ENCODE measurements at places on chromosomes 1 and 21.

DNA sequence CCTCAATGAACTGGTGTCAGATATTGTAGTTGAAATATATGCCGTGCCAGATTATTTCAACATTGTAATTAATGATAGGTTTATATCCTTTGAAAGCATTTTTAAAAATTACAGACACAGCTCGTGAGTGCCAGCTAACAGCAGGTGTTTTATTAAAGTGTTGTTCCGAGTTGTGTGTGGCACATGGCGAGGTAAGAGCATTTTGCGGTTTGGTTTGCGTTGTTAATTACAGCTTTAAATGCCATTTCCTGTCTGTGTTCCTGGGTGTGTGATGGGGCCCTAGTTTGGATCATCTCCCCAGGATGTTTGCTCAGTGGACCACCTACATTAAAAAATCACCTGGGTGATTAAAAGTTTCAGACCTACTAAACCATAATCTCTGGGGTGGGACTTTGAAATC lies 97.4 kb downstream of the PRDM2 start:
- peak; percentile 40 for DNase-seq

DNA sequence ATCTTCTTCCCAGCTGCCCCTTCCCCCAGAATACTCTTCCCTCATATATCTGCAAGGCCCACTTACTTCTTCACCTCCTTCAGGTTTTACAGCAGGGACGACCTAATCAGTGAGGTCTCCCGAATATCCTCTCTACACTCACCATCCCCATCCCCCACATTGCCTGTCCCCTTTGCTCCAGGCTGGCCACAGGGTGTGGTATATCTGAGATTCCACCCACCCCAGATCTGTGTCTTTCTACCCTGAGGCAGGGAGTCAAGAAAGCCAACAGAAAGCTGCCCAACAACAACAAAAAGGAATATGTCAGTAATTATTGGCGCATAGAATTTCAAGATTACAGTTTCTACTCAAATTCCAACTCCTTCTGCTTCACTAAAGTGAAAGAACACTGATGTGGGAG lies 30.0 kb upstream of the OPRD1 start:
- DNase-seq: no peak

- DNase-seq: no peak
Observed at GRCh38 chr1:3732434-3733093, 19.7 kb upstream of the CCDC27 start.

DNA sequence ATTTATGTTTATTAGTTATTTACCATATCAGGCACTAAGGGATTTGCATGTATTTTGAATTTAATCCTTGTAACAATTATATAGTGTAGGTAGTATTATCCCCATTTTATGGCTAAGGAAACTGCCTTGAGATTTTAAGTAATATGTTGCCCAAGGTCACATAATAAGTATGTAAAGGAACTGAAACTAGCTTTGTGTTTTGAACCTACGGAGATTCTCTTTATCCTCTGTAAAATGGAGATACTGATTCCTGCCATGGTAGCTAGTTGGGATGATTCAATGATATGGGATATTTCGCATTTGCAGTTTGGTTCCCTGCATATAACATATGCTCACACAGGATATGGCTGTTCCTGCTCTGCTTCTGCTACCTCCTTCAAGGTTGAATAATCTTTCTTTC lies 144.3 kb downstream of the ST6GALNAC3 start:
- no peak for DNase-seq

- DNase-seq: no peak
Observed at GRCh38 chr21:41923631-41924367, 30.0 kb downstream of the C2CD2 start.

- DNase-seq: no peak
Observed at GRCh38 chr21:38999161-38999560, 184.1 kb downstream of the PSMG1 start.

- no peak for DNase-seq
Observed at GRCh38 chr1:209399800-209400199, 183.7 kb upstream of the CAMK1G start.

- no peak for DNase-seq
Observed at GRCh38 chr1:44808063-44808937, at the start of gene BTBD19. BTBD19 (plus strand) TSS chr1:44808523; CDS start chr1:44808821, 298 bp downstream.

GRCh38 chr1:87403061-87403820 lies 74.6 kb downstream of the LMO4 start:
- DNase-seq: no peak

GRCh38 chr1:27967106-27967883 lies 7.5 kb downstream of the XKR8 start:
- no peak for DNase-seq

GRCh38 chr1:30907481-30908315 lies 860 bp downstream of the SDC3 start:
- DNase-seq: no peak

DNA sequence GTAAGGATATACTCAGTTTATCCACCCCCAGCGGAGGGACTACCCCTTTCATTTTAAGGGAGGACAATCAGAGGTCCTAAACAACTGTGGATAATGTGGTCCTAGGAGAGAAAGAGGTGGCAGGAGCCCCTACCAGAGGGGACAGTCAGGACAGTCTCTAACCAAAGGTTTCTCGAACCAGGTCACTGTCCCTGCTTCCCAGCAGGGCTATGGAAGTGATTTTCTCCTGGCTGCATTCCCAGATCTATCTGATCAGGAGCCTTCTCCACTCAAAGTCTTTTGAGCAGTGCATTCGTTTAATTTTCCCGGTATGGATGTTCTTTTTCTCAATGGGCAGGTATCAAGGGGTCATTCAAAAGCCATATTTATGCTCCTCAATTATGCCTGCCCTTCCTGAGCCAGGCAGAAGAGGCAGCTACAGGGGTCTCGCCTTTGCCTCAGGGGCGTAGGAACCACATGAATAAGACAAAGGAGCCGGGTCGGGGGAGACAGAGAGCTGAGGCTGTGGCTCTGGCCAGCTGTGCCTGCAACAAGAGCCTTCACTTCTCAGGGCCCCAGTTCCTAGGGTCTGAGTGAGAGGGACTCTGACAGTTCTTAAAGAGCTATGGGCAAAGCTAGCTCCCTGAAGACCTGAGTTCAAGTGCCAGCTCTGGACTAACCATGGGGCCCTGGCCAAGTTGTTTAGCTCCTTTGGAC lies 62.5 kb upstream of the DMRTB1 start:
- DNase-seq: no peak

DNA sequence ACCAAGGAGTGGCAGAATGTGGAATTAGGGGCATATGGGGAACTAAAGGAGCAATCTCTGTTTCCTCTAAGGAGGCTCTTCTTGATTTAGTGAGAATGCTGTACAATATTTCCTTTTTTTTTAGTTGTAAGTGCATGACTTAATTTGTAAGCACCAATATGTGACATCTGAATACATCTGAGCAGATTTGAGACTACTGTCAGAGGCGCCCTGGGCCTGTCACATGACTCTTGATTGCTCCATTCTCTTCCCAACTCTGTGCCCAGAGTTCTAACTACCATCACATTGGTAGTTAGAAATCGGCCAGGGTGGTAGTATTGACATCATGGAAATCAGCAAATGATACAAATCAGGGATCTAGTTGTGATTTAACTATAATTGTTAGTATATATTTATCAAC lies 110.1 kb upstream of the LMO4 start:
- no peak for DNase-seq

DNA sequence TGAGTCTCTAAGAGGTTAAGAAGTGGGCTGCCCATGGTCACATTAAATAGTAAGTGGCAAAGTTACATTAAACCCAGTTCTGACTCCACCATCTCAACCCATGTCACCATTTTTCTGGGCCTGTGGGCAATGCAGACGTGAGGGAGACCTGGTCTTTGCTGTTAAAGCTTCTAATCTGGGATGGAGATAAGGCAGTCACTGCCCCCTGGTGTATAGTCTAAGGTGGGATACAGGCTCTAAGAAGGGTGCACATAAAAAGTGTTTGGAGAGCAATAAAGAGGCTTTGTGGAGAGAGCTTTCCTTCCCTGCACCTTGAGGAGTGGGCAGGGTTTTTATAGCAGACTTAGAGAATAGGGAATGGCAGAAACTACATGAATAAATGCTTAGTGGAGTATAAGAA lies 141.3 kb downstream of the ROR1 start:
- no peak for DNase-seq

DNA sequence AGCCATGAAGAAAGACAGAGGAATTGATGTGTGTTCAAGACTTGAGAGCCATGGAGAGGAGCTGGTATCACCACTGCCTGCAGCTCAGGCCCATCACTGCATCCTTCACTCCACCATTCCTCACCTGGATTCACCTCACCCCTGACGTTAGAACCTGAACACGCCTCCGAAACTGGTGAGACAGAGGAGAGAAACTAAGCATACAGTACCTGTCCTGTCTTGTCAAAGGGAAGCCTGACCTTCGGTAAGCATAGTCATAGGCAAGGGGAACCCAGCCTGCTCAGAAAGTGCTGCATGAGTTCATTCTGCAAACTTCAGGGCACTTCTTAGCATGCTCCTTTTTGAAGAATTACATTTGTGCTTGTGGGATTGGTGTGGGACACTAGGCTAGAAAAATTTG lies 425.8 kb downstream of the DSCAM start:
- no peak for DNase-seq

- DNase-seq: no peak
Observed at GRCh38 chr1:194734970-194735369, 1548.6 kb upstream of the B3GALT2 start.

DNA sequence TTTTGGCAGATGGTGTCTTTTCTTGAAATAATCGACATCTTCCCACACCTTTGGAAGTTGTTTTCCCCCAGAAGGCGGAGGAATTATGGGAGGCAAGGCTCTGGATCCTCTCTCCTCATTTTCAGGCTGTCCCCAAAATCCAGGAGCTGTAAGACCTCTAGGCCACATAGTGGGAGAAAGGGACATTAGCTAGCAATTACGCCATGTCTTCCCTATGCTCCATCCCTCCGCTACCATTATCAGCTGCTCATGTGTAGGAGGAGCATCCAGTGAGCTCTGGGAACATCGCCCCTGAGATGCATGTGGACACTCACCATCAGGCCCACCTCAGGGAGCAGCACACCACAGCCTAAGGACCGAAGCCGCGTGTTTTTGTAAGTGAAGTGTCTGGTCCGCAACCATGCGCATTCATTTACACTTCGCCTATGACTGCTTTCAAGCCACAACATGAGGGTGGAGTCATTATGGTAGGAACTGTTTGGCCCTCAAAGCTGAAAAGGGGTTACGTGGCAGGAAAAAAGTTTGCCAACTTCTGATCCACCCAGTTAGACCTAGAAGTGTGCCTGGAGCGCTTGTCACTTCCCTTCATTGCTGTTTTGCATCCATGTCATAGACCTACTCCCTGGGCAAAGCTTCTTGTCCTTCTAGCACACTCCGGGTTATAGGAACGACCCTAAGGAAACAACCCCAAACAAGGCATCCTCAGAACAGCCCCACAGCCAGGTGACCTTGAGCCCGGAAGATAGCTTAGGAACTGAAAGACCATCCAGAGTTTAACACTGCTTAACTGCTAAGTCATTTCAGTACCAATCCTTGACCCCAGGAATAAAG lies 85.5 kb downstream of the C1orf94 start:
- no peak for DNase-seq

DNA sequence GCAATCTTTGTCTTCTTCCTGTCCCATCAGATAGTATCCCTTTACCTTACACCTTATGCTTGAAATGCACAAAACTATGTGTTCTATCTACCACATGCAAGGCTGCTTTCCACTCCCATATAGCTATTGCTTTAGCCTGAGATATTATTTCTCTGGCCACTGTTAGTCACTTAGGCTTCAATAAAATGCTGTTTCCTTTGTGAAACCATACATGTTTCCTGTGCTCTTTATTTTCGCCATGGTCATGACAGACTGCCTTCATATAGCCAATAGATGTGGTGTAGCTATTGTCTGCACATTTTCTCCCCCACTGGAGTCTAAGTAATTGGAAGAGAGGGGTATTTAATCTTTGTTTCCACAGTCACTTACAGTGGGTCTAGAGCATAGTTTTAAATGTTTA lies 108.4 kb downstream of the GREM2 start:
- no peak for DNase-seq

DNA sequence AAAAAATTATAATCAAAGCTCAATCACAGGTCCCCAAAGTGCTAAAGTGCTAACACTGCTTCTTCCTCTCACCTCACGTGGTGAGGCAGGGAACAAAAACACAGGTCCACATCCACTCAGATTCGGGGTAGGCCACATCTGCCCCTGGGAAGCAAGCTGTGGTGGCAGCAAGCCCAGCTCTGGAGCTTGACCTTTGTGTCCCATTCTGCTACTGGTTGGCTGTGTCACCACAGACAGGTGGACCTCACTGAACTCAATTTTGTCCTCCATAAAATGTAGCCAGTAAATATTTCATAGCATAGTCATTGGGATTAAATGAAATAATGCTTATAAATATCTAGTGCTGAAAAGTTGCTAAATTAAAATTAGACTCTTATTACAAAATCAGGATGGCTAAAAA lies 8.5 kb downstream of the AZIN2 start:
- no peak for DNase-seq

GRCh38 chr1:43982808-43983207 lies 3.8 kb downstream of the B4GALT2 start:
- no peak for DNase-seq

- no peak for DNase-seq
Observed at GRCh38 chr1:39779137-39779536, 8.0 kb upstream of the OXCT2 start.

GRCh38 chr1:3657096-3657475 lies 4.8 kb downstream of the TP73 start:
- DNase-seq: no peak

GRCh38 chr1:112557385-112557784 lies 48.6 kb downstream of the WNT2B start:
- DNase-seq: no peak

GRCh38 chr1:169497317-169497716 lies 11.6 kb upstream of the SLC19A2 start:
- no peak for DNase-seq

GRCh38 chr1:62891956-62892562 lies 108.1 kb downstream of the ATG4C start:
- DNase-seq: no peak

DNA sequence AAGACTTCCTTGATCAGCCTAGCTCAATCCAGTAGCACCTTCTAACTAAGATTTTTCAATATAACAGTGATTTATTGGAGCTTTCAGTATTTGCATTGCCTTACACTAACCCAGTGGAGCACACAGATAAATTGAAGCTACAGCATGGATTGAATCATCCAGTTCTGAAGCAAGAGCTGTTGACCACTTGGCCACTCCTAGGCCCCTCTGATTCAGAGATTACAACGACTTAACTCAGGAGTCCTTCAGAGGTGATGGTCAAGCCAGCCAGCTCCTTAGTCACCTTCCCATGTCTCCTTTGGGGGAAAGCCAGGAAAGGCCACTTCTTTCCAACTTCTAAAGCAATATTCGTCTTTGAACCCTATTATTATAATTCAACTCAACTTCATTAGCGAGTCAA lies 151.8 kb downstream of the TENT5C start:
- no peak for DNase-seq

DNA sequence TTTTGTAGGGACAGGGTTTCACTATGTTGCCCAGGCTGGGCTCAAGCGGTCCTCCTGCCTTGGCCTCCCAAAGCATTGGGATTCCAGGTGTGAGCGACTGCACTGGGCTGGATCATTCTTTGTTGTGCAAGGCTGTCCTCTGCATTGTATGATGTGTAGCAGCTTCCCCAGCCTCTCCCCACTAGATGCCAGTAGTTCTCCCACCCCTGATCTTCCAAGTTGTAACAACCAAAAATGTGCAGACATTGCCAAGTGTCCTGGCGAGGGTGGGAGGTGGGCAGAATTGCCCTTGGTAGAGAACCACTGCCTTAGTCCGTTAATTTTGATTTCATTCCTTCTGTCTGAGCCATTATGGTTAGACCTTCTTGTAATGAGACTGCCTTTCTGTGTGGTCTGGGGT lies 7.2 kb downstream of the GALNT2 start:
- DNase-seq: no peak

All from NCI-H748 treated with DMSO at 0.1 percent for 48 hours (cell line).